ENCODE measurements at places on chromosomes 7 and 10.

GRCh38 chr7:127366680-127367079 lies 25.8 kb downstream of the ZNF800 start:
- no peak for DNase-seq

GRCh38 chr10:14009371-14010100 lies 321.2 kb downstream of the FRMD4A start:
- peak; percentile 63 for DNase-seq

DNA sequence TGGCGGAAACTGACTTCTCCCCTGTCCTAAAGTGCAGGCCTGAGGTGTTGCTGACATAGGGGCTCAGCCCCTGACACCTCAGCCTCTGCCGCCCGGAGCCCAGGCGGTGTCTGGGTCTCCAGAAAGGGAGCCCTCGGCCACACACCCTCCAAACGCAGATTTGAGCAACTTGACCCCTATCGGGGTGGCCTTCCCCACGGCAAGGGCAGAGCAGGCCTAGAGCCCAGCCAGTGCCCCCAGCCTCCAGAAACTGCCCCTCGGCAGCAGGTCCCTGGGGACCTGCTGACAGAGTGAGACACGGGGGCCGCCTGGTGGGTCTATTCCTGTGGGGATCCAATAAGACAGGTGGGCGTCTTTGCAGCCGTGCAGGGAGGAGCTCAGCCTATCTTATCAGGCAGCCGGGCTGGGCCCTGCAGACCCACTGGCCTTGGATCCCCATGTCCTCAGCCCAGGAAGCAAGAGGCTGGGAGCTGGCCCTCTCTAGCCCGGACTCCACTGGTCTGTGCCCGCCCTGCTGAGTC lies 11.0 kb downstream of the TMEM184A start:
- no peak for DNase-seq

GRCh38 chr10:121138918-121139317 lies 287.8 kb downstream of the WDR11 start:
- DNase-seq, result no peak
